ENCODE measurements at places on chromosomes 2 and 18. TPM values are rescaled to one million over a fixed set of nuclear protein-coding genes. Genes with fewer than 3 reads are reported as not detected.

The SCN7A gene
- total RNA-seq, result 2.5 TPM

The PRKAG3 gene
- total RNA-seq, result 8.3 TPM

The CYP1B1 gene
- total RNA-seq, result 29.1 TPM

The DTNA gene
- 61.7 TPM for total RNA-seq

Data from gastrocnemius medialis (tissue), 4 donors.